ENCODE measurements at places on chromosomes 11 and 22.

- DNase-seq = no peak
Measured at GRCh38 chr11:7969756-7970646, 4.8 kb upstream of the NLRP10 start.

DNA sequence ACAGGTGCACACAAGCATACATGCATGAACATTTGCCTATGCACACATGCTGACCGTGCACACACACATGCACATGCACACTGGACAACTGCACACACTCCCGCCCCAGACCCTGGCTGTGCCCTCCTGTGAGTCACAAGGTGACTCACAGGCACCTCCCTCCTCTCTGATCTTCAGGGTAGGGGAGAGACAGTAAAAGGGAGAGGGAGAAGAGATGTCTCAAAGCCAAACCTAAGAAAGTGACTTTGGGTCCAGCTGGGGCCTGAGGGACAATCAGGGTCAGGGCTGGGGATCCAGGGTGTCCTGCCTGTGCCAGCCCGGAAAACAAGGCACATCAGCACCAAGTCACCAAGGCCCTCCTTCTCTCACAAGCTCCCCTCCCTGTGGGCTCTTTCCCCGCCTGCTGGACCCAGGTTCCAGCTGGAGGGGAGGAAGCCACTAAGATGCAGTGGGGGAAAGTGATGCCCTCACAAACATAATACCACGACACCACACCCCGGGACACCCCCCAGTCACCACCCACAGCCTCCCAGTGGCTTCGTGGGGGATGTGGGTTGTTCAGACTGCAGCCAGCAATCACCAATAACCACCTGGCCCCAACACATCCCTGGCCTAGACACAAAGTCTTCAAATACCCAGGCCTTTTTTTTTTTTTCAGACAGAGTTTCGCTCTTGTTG is 39.3 kb downstream of the PDGFB start:
- no peak for DNase-seq

- DNase-seq = no peak
Measured at GRCh38 chr11:110755941-110756340, 43.7 kb upstream of the ARHGAP20 start.

DNA sequence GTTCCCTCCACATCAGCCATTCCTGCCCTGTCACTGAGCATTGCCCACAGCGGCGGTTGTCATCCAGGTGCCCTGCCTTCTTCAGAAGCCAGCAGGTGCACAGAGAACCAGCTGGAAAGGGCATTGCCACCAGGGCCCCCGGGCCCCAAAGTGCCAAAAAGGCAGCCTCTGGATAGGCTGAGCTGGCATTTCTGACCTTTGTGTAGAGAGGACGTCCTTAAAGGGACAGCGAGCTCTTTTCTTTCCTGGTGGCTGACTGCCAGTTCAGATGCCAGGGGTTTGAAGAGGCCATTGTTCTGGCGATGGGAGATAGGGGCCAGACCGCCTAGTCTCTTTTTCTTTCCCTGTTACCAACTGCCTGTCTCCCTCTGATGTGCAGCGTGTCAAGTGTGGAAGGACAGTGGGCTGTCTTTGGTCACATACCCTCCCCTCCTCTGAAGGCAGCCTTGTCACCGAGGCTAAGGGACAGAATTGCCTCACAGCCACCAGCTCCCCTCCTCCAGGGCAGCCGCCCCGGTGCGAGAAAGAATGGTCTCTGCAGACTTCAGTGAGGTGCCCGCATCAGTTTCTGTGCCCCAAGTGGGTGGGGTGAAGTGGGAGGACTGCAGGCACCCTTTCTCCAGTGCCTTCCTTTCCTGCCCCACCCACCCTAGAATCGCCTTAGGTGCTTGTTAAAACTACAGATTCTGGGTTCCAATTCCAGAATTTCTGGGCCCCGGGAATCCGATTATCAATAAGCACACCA is 109.6 kb downstream of the SCN3B start:
- DNase-seq = no peak

DNA sequence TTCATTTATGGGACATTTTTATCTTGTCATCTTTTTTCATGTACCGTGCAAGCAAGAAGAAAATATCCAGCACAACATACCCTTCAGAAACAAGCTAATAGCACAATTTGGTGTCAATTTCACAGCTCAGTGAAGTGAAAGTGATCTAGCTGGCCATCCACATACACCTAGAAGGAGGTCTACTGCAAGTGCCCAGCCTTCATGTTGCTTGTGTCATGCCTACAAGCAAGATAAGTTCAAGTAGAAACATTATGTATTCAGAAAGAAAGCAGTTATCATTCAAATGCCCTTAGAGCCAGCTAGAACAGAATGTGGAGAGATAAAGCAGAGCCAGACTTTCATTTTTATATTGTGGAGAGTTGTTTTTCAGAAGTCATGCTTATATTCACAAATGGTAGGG is 325.7 kb upstream of the PITPNB start:
- DNase-seq = no peak

GRCh38 chr11:120919566-120919965 is 104.3 kb upstream of the TBCEL start:
- no peak for DNase-seq

GRCh38 chr22:41907436-41908401 is 7.2 kb downstream of the SHISA8 start:
- DNase-seq = no peak

DNA sequence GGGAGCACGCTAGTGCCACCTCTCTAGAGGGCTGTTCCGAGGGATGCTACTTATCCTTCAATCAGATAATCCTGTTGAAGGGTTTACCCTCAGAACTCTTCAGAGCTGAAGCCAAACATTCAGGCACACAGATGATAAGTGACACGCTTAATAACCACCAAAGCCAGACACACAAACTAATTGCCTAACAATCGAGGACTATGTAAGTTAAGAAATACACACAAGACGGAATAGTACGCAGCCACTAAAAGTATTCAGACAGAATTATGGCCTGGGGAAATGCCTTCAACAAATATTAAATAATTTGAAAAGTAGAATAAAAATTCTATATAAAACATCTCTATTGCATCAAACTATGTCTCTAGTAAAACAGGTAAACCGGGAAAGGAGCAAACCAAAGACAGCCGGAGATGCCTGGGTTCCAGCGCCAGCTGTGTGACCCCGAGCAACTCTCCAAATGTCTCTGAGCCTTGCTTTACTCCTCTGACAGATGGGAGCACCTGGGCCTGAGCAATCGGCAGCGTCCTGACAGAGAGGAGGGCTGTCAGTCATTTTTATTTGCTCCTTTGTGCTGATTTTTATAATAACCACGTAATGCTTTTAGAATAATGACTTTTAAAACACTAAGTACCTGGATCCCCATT is 11.3 kb downstream of the LRFN4 start:
- DNase-seq = no peak

DNA sequence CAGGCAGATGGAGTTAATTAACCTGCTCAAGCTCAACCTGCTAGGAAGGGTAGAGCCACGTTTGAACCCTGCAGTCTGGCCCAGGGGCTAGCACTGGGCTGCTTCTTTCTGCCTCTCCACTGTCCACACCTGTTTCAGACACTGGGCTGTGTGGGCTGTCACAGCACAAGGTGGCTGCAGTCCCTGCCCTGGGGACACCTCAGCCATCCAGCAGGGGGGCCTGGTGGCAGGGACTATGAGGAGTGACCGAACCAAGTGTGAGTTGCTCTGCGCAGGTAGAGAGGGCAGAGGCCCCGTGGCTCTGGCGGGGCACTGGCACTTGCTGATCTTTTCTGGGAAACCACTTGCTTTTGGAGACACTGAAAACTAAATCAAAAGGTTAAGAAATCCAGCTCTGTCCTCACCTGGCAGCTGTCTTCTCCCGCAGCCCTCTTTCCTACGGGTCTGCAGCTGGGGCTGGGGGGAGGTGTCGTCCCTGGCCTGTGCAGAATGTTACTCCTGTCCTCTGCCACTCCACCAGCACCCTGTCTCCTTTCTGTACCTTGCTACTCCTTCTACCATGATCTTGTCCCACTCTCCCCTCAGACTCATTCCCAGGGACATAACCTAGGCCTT is 5.8 kb downstream of the BAD start:
- DNase-seq = no peak

- no peak for DNase-seq
Measured at GRCh38 chr11:46251954-46252353, 25.5 kb upstream of the CREB3L1 start.
